ENCODE measurements at places on chromosomes 6 and 20.

- DNase-seq, result no peak
Observed at GRCh38 chr6:43020847-43021246, 576 bp upstream of the RRP36 start.

DNA sequence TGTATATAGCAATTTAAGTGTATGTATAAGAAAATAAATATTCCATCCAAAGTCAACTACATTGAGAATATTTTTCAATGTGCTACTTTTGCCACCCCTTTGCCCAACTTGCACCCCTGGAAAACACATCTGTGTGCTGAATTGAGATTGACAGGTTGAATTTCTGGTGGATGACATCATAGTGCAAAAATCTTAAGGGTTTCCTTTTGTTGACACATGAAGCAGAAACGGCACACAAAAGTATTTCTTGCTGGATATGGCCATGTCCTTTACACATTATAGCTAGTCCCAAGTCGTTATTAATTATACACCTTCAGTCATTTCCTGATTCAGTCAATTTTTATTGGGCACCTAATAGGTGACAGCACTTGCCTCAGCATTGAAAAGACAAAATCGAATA, 188.7 kb upstream of the FBXL4 start:
- no peak for DNase-seq

GRCh38 chr6:144219056-144219685, 66.0 kb upstream of the UTRN start:
- no peak for DNase-seq

DNA sequence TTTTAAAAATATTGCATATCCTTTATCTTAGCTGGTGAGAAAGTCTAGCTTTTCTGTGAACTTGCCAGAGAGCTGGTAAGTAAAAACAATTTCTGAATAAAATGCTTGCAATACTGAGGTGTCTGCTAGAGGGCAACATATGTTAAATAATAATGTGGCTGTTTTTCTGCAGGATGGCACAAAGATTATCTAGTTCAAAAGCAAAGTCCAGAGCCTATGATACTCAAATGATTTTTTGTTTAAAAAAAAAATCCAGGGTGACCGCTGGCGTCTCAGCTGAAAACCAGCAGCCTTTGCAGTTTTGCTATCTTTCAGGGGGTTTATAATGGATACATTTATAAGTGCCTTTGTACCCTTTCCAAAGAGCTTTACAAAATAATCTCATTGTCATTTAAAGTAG, 194.9 kb downstream of the PHACTR1 start:
- DNase-seq, result no peak

GRCh38 chr20:37796733-37797132, 102.9 kb downstream of the CTNNBL1 start:
- no peak for DNase-seq

DNA sequence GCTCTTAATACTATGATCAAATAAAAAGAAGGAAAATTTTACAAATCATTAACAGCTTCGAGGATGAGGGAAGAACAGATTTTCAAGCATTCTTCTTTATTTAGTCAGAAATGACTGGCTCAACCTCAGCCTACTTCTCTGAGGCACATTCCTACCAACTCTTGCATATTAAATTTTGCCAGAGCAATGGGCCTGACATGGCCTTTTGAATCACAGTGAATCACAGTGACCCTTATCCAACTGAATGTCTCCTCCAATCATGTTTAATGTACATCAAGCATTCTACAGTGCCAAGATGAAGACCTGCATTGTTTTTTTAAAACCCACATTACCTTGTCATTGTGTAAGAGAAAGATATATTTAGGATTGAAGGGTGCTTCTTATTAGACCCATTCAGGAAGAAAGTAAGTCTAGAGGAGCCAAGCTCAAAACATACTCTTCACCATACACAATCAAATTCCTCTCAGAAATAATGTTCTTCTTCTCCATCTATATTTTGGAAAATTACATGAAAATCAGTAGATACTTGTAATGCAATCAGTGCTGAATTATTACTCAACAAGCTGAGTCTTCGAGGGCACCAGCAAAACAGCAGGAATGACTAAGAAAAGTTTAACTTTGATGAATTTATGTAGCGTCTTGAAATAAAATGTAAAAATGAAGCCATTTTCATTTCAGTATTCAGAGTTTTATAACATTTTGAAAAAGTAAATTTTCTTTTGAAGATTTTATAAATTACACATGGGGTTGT, 44.1 kb upstream of the MOXD1 start:
- DNase-seq, result no peak

GRCh38 chr20:5190444-5190843, 63.6 kb downstream of the CDS2 start:
- no peak for DNase-seq

DNA sequence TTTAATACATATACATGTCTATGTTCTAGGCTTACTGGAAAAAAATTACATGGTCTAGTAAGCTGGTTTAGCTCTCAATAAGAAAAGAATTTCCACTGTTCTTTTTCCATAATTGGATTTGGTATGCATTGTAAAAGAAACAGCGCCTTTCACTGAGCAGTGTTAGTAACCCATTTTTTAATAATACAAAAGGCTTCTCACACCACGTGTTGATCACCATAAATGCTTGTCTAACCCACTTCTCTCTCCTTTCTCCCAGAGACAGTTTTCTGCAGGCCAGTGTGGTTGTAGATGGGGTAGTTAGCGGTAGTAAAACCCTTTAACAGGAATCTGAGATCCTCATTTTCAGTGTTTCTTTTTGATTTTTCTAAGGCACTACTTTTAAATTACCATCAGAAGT, 348.7 kb upstream of the MANEA start:
- no peak for DNase-seq

GRCh38 chr20:31833130-31833930, 12.1 kb downstream of the FOXS1 start:
- DNase-seq, result no peak

GRCh38 chr6:147390909-147391536, 117.5 kb upstream of the SAMD5 start:
- no peak for DNase-seq

- DNase-seq, result no peak
Observed at GRCh38 chr6:42402184-42402583, 49.5 kb downstream of the TRERF1 start.

DNA sequence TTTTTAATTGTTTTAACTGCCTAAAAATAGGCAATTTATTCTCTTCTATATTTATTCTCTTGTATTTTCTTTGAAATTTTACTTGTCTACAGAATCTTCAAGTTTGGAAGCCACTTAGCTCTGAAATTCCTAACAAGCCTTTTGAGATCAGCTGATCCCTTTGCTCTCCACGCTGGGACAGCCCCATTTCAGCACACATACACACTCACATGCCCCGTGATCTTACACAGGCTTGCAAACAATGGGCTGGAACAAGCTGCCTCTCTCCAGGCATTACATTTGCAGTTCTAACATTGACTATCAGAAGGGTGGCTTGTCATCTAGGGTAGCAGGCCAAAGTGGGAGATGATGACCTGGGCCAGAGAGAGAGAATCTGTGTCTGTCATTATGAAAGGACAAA, 62.1 kb upstream of the RAB32 start:
- no peak for DNase-seq

DNA sequence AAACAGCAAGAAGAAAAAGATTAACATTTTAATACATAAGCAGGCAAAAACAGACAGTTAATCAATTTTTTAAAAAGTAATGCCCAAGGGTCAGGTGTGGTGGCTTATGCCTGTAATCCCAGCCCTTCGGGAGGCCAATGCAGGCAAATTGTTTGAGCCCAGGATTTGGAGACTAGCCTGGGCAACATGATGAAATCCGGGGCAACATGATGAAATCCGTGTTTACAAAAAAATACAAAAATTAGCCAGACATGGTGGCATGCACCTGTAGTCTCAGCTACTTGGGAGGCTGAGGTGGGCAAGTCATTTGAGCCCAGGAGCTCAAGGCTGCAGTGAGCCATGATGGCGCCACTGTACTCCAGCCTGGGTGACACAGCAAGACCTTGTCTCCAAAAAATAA, 94.1 kb upstream of the DST start:
- DNase-seq, result no peak

DNA sequence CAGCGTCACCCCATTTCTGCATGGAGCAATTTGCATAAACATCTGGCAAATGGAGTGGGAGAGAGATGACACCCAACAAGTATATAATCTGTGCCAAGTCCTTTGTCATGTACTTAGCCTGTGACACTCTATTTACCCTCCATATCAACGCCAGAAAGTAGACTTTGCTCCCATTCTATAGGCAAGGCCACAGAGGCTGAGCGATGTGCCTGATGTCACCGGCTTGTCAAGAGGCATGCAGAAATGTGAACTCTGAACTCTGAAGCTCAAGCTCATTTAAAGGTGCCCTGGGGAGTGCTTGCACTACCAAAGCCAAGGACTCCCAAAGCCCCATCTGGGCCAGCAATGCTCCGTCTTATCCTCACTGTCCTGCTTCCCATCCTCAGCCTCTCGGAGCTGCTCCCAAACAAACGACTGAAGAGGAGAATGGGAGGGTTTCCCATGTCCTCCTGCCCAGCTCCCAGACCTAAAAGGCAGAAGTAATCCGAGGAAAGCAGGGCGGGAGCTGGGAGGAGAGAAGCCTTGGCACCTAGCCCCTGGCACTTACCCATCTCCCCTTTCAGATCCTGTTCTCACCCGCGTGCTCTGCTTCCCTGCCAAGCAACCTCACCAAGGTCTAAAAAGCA, 9.2 kb downstream of the CPNE5 start:
- no peak for DNase-seq

DNA sequence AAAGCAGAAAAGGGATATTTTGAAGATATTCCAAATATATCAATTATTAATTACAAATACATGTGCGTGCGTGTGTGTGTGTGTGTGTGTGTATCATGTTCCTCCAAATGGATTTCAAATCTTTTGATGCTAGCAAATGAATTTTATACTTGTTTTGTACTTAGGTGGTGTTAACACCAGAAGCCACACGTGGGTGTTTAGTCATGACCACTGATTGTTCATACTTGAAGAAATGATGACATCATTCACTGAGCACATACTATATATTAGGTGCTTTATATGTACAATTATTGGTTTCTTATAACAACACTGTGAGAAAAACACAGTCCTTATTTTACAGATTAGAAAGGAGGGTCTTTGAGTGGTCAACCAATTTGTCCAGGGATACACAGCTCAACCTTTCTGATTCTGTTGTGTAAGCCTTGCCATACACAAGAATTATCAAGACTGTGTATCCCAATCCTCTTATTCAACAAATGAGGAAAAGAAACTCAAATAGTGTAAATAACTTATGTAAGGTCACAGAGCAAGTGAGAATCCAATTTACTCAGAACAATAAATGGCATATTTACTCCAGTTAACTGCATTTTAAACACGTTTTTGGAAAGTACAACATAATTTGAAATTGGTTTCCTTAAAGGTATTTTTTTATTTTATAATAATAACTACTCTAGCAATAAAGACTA, 88.5 kb downstream of the BCAS1 start:
- DNase-seq, result no peak

- DNase-seq, result no peak
Observed at GRCh38 chr6:14520029-14520428, 402.5 kb downstream of the CD83 start.

DNA sequence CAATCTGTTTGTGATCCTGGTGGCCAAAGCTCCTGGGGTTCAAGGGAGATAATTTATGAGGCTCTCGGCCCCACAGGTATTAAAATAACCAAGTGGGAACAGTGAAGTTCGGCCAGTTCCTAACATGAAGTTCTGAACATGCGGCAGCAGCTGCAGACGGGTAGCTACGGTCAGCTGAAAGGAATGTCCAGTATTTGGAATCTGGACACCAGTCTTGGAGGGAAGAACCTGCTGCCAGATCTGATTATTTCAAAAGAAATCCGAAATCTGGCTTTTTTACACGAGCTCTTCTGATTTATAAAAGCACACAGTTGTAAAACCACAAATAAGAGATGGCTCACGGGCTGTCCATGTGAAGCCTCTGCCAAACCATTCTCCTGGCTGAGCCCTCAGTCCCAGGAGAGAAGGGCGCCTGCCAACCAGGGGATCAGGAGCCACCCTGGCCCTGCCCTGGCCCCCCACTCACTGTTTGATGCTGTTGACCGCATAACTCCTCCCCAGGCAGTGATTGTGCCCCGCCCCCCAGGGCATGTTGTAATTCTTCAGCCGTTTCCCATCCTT, 28.2 kb upstream of the KCNB1 start:
- no peak for DNase-seq

- no peak for DNase-seq
Observed at GRCh38 chr20:4014031-4014474, 1.3 kb downstream of the RNF24 start.

DNA sequence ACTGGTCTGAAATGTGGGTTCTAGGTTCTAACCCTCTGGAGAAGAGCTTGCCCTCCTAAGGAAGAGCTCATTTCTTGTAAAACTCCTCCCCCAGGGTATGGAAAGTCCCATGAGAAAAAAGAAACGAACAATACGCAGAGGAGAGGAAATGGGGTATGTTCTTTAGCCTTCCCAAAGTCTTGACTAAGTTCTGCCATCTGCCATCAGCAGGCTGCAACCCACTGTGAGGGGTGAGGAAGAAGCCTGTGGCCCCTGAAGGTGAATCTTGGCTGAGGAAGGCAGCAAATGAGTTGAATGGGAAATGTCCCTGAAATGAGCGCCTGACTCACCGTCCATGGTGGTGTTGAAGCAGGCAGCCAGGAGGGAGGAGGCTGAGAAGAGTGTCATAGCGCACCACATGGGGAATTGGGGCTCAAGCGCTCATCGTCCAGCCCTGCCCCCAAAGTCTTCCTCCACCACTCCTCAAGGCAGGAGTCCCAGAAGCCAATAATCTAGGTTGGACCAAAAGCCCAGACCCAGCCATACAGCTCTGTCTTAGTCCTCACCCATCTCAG, 10.4 kb upstream of the MATN4 start:
- DNase-seq, result no peak

- no peak for DNase-seq
Observed at GRCh38 chr6:169174516-169175359, 78.9 kb downstream of the THBS2 start.

GRCh38 chr6:33252759-33253158, 18.9 kb downstream of the VPS52 start:
- no peak for DNase-seq

DNA sequence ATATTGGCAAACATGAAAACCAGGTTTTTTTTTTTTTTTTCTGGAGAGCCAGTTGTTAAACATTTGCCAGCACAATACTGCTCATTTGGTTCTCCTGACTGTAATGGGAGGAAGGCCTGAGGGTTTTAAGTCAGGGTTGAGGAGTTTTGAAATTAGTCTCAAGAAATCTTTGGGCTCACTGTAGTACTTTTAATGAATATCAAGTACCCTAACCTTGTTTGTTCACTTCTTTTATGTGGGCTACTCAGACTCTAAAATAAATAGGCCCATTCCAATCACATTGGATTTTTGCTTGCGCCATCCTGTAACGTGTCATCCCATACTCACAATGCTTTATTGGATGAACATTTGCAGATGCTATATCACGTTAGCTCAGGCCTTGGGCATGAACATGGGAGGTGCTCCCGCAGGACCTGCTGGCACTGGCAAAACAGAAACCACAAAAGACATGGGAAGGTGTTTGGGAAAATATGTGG, 146.9 kb downstream of the DNAH8 start:
- no peak for DNase-seq

- DNase-seq, result no peak
Observed at GRCh38 chr6:3726421-3726820, 25.1 kb downstream of the PXDC1 start.

GRCh38 chr6:144305567-144305966, 20.4 kb downstream of the UTRN start:
- DNase-seq, result no peak

GRCh38 chr20:17884307-17885003, 84.1 kb downstream of the SNX5 start:
- no peak for DNase-seq
